ENCODE measurements at places on chromosomes 1 and 21.

DNA sequence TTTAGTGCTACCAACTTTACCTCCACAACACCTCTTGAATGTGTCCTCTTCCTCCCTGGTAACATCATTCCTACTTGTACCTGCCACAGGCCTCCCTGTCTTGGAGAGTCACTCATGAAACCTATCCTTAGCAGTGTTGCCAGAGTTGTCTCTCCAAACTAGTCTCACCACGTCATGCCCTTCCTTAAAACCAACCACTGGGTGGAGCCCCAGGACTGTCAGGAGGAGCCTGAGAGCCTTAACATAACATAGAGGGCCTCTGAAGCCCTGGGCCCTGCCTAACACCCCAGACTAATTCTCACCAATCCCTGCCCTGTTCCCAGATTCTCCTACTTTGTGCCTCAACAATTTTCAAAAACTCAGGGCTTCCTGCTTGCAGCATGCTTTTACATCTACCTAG, 65.3 kb downstream of the ZNF697 start:
- no peak for DNase-seq

DNA sequence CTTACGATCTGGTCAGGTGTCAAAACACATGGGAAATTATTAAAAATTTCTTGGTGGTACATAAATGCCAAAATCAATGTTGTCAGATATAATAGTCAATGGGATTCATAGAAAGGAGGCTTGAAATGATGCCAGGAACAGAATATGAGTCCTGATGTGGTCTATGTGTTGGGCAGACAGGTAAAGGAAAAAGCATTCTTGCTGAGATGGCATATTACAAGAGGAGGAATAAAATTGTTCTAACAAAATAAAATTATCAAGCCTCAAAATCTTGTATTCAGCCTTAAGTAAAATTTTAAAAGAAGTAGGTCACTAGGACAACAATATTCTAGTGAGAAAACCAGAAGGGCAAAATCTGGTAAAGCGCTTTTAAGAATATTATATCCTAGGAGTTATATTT, 30.9 kb upstream of the EDEM3 start:
- no peak for DNase-seq

DNA sequence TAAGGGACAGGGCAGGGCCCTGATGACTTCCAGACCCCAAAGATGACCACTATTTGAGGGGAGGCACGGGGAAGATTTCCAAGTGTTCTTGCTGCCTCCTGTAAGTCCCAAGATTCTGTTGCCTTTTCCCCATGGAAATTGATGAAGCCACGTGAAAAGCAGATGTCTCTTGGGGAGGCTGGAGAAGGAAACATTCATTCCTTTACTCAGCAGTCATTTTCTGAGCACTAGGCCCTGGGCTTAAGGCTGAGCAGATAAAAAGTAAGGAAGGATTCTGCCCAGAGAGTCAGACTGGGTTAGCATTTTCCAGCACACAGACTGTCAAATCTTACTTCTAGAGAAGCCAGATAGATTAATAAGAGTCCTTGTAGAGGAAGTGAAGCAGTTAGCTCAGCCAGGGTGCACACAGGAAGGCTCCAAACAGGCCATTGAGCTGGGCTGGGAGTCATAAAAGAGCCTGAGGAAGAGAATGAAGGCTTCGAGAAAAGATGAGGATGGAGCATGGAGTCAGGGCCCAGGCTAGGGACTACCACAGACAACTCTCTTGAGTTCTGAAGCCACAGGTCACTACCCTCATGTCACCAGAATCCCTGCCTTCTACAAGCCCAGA, 10.1 kb downstream of the EXTL1 start:
- DNase-seq: no peak

- no peak for DNase-seq
Measured at GRCh38 chr1:112509660-112510178, 954 bp downstream of the WNT2B start.

GRCh38 chr1:18919197-18919905, 17.0 kb upstream of the ALDH4A1 start:
- DNase-seq: no peak

DNA sequence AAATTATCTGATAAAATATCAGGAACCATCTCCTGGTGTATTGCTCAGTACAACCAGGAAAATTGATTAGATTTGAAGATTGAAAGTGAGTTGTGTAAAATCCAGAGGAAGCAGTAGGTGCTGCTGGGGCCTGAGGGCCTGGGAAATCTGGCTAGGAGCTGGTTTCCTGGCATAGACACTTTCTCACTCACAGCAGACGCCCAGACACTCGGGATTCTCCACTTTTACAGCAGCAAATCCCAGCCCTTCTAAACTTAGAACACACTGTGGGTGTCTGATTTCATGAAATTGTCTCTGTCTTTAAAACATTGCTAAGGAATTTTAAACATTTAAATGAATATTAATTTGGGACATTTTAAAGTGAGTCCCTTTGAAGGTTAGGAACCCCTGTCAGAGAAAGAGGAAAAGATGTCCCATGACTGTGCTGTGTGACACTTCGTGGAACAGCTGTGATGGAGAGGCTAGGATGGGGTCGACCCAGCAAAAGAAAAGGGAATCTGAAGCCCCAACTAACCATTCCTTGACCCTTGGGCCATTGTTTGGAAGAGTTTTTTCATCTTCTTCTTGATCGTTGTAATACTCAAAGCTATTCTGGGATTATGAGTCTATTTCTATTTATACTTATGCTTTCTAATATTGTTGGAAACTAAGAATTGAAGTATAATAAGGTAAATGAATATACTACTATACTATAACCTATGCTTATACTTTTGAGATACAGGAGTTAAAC, 49.0 kb upstream of the VAMP3 start:
- DNase-seq: no peak

- no peak for DNase-seq
Measured at GRCh38 chr1:220300442-220301121, 28.3 kb upstream of the RAB3GAP2 start.

- DNase-seq: no peak
Measured at GRCh38 chr1:201906336-201906735, 17.6 kb downstream of the SHISA4 start.

- no peak for DNase-seq
Measured at GRCh38 chr1:236768601-236769000, 26.5 kb upstream of the MTR start.

DNA sequence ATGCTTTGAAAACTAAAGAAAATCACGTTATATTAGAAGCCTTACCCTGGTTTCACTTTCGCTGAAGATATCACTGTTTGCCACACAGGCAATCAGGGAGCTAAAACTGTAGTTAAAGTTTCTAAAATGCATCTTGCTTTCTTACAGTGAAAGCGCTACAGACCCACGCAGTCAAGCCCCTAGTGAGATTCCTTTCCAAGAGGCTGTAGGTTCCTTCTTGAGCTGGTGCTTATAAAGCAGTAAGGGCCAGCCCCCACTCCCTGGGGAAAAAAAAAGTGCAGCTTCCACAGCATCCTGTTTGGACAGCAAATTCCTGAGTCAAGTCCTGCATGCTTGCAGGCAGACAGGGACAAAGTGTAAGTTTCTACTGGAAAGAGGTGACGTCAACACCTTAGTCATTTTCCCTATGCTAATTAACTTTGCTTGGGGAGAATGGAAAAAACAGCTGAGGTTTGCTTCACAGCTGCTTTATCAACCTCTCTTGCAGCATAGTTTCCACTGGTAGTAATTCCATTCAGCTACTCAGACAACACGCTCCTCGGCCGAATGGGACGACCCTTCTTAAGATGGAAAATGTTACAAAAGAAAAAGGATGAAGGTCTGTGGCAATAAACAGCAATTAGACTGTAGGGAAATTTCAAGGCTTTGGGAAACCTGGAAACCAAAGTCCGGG, 14.7 kb upstream of the KCNE1 start:
- no peak for DNase-seq

GRCh38 chr1:154463512-154463990, 38.5 kb upstream of the TDRD10 start:
- DNase-seq: peak; percentile 34

DNA sequence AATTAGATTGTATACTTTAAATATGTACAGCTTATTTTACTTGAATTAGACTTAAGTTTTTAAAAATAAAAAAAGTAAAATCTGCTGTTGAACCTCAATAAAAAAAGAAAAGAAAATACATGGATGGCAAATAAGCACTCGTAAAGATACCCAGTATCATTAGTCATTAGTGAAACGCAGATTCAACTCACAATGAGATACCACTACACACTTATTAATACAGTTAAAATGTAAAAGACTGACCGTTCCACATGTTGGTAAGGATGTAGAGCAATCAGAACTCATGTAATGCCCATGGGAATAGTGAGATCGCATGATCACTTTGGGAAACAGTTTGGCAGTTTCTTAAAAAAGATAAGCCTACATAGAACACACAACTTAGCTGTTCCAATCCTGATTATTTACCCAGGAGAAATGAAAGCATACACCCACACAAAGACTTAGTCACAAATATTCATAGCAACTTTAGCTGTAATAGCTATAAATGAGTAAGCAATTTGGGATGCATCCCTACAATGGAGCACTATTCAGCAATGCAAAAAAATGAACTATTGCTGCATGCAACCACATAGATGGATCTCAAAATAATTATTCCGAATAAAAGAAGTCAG, 7.3 kb downstream of the SH2D1B start:
- no peak for DNase-seq

GRCh38 chr1:14954210-14954609, 199.3 kb upstream of the TMEM51 start:
- DNase-seq: no peak

DNA sequence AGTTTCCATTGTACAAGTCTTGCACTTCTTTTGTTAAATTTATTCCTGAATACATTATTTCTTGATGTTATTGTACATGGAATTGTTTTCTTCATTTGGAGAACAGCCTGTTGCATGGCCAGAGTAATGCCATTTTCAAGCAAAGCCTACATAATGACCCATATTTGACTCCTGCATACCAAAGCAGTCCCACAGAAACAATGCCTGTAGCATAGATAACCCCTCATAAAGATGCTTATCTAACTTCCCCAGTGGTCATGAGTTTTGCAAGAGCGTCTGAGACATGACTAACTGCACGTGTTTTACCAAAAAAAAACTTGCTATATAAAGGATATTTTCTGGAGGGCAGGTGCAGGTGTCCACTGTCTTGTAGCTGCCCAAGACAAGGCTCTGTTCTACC, 30.3 kb upstream of the RLF start:
- DNase-seq: no peak

- no peak for DNase-seq
Measured at GRCh38 chr1:167668108-167668507, 38.1 kb downstream of the RCSD1 start.

- DNase-seq: peak; percentile 76
Measured at GRCh38 chr1:23619299-23620188, 60.2 kb upstream of the ID3 start.

DNA sequence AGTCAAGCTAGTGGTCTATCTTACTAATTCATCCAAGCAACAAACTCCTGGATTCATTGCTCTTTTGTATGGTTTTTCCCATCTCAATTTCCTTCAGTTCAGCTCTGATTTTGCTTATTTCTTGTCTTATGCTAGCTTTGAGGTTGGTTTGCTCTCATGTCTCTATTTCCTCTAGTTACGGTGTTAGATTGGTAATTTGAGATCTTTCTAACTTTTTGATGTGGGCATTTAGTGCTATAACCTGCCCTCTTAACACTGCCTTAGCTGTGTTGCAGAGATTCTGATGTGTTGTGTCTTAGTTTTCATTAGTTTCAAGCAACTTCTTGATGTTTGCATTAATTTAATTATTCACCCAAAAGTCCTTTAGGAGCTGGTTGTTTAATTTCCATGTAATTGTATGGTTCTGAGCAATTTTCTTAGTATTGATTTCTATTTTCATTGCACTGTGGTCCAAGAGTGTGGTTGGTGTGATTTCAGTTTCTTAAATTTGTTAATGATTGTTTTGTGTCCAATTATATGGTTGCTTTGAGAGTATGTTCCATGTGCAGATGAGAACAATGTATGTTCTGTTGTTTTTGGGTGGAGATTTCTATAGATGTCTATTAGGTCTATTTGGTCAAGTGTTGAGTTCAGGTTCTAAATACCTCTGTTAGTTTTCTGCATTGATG, 154.6 kb downstream of the PLPPR5 start:
- DNase-seq: no peak

DNA sequence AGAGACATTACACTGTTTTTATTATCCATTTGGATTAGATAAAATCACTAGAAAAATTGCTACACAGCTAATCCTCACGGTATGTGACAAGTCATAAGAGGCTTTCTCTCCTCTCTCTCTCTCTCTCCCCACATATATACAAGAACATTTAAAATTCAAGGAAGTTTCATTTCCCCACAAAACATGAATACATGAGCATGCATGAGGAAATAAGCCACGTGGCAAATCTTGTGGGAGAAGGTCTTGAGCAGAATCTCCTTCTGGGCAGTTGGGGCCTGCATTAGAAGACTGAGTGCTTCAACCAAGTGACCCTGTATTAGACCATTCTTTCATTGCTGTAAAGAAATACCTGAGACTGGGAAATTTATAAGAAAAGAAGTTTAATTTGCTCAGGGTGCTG, 1313.1 kb downstream of the MRPL39 start:
- no peak for DNase-seq

DNA sequence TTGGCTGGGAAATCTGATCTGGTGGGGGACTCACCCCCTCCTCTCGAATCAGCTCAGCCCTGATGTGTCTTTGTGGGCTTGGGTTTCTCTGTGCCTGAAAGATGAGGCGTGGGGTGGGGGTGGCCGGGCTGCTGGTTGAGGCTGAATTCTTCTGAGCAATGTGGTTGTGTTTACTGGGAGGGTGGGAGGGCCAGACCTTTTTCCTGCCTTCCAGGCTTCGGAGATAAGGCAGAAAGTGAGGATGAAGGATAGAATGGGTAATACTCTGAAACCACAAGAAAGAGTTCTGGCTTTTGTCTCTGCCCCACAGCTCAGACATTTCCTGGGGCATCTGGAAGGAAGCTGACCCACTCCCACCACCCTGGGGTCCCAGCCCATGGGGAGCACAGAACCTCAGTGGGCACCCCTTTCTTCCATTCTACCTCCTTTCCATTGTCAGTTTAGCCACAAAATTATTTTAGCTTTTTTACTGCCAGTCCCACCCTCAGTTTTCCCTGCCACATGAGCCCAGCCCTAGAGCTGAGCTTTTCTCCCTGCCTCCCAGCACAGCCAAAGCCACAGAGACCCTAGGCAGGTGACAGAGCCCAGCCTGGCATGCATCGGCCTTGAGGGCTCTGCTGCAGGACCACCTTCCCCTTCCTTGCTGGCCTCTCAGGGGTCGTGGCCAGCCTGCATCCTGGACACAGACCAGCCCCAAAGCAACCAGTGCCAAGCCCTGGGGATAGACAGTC, 11.2 kb downstream of the ALX3 start:
- no peak for DNase-seq

DNA sequence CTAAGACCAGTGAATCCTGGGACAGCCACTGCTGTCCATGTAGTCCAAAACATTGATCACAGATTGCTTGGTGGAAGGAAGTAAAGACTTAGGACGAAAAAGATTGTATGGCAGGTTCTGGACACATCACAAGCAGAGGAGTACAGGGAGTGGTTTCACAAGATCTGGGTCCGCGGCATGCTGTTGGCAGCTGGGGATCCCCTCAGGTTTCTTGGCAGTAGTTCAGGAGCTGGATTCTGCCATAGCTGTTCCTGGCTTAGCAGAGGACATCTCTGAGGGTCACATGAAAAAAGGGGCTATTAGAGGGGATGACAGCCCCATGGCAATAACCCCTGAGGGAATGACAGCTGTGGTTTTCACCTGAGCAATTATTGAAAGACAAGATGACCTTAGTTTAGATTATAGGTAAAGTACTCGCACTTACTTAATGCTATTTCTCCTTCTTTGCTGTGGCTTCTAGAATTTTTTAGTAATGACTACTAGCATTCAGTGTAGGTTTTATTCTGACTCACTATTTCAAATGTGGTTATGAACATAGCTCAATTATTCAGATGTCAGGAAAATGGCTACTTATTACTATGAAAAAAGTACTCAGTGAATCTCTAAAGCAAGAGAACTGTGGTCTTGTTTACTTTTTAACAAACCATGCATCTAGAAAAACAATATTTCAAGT, 8.2 kb downstream of the KRTAP27-1 start:
- no peak for DNase-seq
